Smooth muscle cell of the pulmonary artery (primary cell): ENCODE measurements at places on chromosomes 1 and 21. TPM values are rescaled to one million over a fixed set of nuclear protein-coding genes. Genes with fewer than 3 reads are reported as not detected.

Gene COG2
- total RNA-seq: 16.9 TPM in 2 replicates

Gene OR10J1
- not detected in 2 replicates for total RNA-seq

Gene SMYD3
- total RNA-seq: 29.8 and 44.3 TPM in 2 replicates

Gene SERPINC1
- 0.07 TPM in 1 of 2 replicates, not detected in the other for total RNA-seq

Gene TLR5
- 0.26 and 0.36 TPM in 2 replicates for total RNA-seq
